ENCODE measurements at places on chromosomes 7 and 10.

DNA sequence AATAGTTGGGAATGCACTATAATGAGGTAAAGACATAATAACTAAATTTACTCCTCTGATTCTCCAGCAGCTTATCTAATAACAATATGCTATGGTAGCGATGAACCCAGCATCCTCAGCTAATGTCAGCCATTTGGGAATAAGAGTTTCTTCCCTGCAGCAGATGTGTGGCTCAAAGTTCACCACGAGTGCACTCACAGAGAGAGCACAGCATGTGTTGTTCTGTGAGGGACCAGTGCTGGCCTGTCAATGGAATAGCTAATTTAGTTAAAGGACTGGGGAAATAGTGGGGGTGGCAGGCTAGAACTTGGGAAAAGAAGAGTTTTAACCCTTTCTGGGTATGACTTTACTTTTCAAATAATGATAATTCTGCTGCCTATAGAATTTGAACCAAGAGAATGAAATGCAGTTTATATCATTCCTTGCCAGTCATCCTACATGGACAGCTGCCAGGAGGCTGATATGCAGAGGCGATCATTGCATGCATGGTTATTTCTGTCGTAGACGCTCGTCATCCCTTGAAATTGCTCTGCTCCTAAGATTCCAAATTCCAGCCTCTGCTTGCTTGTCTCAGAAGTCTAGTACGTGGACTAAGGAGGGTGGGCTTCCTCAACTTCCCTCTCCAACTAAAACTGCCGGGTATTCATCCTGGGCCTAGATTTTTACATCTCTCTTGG lies 355.6 kb downstream of the RNLS start:
- no peak for DNase-seq

GRCh38 chr10:43731486-43731885 lies 82.8 kb upstream of the ZNF32 start:
- DNase-seq = no peak

- no peak for DNase-seq
Measured at GRCh38 chr7:88452646-88453045, 146.0 kb upstream of the STEAP4 start.

- DNase-seq = no peak
Measured at GRCh38 chr10:97991871-97992270, 38.5 kb downstream of the CRTAC1 start.
